ENCODE measurements at places on chromosomes 3 and 15. TPM values are rescaled to one million over a fixed set of nuclear protein-coding genes. Genes with fewer than 3 reads are reported as not detected.

- peak; percentile 9 for DNase-seq
Measured at GRCh38 chr3:96863129-96863740, 48.8 kb downstream of the EPHA6 start.

DNA sequence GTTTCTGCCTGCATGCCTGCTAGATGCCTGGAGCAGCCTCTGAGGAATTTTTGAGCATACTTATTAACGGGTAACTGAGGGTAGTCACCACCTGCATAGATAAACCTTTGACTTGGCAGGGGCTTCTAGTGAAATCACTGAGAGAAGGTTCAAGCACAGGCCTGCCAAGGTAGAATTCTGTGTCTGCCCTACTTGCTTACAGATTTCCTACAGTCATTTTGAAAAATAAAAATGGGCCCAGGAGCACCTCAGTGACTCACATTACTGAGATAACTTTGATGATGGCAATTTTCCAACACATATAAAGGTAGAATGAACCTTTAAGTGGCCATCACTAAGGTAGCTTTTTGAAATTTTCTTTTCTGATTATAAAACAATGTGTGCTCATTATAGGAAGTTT is 10.8 kb downstream of the CRTAP start:
- DNase-seq = no peak

DNA sequence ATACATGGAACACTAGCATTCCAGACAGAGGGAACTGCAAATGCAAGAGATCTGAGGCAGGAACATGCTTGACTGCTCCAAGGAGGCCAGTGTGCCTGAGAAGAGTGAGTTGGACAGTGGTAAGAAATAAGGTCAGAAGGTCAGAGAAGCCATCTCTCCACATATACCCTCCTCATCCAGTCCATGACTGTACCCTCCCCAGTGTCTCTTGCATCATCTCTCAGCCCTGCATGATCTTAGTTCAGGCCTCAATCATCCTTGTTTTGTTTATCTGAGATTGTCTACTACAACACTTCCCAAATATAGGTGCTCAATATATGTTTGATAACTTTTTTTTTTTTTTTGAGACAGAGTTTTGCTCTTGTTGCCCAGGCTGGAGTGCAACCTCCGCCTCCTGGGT is 5.5 kb upstream of the RSL24D1 start:
- no peak for DNase-seq

DNA sequence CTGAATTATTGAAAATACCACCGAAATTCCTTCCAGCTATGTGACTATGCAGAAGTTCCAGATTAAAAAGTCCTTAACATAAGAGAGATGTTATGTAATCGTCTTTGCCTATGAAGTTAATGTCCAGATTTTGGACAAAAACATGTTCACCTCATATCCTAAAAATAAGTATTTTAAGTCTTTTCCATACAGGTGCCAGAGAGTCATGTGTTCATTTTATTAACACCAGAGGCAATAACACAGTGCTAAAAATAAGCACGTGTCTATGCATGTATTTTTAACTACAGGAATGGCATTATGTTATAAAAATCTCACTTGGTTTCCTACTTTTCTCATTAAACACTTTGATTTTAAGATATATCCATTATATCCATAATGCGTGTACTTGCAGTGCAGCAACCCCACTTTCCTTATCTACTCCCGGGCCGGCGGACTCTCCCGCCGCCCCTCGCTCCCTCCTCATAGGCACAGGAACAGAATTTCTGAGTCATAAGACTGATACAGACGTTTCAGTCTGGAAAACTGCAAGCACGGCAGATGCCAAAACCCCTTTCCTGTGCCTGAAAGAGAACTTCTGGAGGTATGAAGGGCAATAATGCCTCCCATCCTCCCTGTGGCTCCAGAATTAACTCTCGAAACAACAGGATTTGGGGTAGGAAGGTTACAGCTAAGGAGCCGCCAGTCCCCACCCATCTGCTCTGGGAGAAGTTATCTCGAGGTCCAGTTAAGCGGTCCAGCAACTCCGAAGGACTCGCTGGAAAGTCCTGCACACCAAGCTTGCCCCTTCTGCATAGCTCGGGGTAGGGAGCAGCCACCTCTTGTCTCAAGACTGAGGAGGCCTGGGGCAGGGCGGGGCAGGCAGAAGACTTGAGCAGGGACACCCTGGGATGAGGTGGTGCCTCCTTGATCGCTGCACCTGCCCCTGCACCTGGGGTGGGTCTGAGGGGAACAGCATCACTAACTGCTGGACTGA is 22.3 kb upstream of the PSTPIP1 start:
- DNase-seq = no peak

DNA sequence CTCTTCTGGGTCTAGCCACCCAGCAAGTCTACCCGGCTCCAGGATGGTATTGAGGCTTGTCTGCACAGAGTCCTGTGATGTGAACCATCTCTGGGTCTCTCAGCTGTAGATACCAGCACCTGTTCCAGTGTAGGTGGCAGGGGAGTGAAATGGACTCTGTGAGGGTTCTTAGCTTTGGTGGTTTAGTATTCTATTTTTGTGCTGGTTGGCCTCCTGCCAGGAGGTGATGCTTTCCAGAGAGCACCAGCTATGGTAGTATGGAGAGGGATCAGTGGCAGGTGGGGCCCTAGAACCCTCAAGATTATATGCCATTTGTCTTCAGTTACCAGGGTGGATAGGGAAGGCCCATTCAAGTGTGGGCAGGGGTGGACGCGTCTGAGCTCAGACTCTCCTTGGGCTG is 283.4 kb upstream of the LYSMD4 start:
- no peak for DNase-seq

DNA sequence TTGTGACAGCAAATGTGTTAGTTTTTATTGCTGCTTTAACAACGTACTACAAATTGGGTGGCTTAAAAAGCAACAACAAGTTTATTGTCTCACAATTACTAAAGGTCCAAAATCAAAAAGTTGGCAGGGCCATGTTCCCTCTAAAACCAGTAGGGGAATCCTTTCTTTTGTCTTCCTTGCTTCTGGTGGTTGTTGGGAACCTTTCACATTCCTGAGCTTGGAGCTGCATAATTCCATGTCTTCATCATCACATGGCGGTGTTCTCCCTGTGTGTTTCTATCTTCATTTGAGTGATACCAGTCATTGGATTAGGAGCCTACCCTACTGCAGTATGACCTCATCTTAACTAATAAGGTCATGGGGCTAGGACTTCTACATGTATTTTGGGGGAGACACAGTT is 7.4 kb downstream of the SPRED1 start:
- no peak for DNase-seq

- no peak for DNase-seq
Measured at GRCh38 chr3:141228395-141228794, 3.2 kb upstream of the PXYLP1 start.

GRCh38 chr3:110984456-110985250 is 87.0 kb upstream of the NECTIN3 start:
- no peak for DNase-seq

DNA sequence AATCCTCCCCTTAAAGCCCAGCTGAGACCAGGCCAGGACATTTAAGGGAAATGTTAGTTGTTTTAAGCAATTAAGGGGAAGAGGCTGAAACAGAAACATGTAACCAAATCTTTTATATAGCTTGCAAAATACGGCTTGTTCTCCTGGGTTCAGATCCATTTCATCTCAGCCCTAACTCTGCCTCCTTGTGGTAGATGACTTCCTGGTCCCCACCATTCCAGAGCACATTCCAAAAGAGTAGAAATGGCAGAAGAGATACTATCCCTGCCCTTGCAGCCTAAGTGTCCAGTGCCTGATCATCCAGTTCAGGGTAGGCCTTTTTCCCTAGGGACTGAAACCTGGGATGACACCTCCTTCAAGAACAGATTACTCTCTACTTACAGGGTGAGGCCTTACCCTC is 266.2 kb upstream of the VEPH1 start:
- no peak for DNase-seq

DNA sequence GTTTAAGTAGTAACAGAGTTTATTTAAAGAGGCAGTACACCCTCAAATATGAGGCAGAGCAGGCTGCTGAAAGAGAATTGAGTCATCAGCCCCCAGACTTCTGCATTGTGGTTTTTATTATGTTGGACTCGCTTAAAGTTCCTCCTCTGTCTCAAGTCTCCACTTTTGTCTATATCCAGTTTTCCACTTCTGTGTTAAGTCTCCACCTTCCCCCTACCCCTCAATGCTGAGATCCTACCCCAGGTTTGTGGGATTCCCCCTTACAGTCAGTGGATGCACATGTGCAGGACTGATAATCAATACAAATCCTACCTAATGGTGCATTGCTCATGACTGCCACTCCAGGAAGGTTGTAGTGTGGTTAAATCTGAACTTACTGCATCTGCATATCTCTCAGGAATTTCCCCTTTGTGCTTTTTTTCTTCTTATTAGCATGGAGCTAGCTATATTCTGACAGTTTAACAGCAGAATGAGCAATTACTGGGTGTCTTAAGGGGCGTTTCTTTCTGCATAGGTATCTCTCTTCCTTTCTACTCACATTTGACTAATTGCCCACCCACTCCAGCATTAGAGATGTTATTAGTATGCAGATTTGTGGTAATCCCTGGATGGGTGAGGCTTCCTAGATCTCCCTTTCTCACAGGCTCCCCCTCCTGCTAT is 11.9 kb upstream of the CD200R1L start:
- DNase-seq = no peak

DNA sequence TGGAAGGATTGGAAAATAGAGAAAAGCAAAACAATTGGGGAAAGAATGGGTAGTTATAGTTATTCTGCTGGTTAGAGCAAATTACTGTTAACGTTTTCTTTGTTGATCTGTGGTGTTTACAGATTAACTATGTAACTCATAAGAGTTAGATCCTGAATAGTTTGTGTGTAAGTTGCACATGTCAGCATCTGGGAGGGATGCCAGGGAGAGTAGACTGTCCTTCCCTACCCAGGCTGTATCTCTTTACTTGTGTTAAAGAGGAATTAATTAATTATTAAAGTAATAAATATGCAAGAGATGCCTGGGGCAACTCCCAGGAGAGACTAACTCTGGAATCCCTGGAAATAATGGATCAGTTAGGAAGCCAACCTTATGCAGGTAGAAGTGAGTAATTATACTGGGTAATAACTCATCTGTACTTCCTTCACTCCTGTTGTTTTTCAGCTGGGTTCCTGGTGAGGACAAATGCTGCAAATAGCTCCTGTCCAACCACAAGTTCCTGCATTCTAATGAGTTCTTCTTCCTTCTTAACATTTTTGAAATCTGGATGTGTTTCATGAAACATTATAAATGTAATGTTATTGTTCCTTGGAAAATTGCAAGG is 18.9 kb downstream of the GHRL start:
- no peak for DNase-seq

Gene TICRR
- not detected for total RNA-seq

Gene ARNT2
- total RNA-seq = 2.5 TPM

Gene HRG
- not detected for total RNA-seq

Gene TEX264
- total RNA-seq = 90.9 TPM

Gene HTR3C
- 0.48 TPM for total RNA-seq

Data from transverse colon (tissue), 4 donors.